NCI-H1105 treated with DMSO at 0.1 percent for 48 hours (cell line): ENCODE measurements at places on chromosomes 11 and 22.

- no peak for DNase-seq
Measured at GRCh38 chr11:133011604-133012003, 520.7 kb downstream of the OPCML start.

DNA sequence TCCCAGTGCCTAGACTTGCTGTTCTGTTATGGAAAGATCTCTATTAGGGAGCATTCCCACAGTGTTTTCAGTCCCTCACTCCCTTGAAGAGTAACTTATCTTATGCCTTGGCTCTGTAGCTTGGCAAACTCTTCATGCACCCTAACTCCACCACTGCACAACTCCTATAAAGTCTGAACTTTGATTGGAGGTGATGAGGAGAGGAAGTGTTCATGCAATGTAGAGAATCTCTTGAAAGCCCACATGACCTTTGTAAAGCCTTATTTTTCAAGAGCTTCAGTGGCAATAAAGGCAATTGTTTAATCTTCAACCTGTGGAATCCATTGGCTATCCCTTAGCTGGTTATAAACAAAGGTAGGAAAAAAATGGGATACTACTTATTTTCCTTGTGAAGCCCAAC, 176.2 kb downstream of the ETS1 start:
- no peak for DNase-seq

- no peak for DNase-seq
Measured at GRCh38 chr11:133337193-133337592, 195.1 kb downstream of the OPCML start.

DNA sequence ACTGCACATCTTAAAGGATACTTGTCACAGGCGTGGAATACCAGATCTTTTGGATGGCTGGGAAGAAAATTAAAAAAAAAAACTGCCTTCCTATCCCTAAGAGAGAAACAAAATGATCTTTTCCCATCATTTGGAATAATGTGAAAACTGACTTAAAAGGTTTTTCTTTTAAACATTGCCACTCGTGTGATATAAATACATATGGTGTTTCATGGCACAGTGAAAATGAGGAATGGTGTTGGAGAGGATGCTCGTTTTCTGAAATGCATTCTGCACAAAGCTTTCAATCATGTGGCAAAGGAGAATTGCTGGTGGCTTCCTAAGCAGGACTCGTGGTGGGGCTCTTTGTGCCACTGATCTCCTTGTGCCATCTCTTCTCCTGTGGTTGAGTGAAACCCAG, 74.9 kb upstream of the LRRC4C start:
- no peak for DNase-seq

DNA sequence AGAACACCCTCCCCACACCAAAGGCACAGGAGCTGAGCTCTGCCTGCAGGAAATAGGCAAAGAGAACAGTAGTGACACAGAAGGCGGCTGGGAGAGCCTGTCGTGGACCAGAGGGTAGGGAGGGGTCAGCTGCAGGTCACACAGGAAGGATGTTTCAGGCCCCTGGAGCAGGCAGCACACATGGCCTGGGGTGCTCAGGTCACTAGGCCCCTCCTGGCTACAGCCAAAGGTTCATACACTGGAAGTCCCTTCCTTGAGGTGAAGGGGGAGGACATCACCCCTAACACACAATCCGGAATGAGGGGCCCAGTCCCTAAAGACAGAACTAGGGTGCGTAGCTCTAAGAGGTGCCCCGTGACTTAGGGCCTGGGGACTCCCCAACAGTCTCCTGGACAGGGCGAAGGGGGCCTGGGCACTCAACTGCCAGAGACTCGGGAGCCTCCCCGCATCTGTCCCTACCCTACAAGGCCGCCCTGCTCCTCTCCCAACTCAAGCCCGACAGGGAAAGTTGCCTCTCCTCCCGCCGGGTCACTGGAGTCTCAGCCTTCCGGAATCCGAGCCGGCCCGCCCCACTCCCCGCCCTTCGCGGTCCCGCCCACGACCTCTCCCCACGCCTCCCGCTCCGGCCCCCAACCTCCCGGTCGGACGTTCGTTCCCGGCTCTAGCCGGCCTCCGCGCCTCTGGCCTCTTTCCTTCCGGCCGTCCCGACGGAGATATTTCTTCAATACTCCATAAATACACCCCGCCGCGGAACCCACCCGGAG, at the start of gene CYB5R2:
Gene CYB5R2, minus strand, starts transcription at position 541 of the 764 bp plus-strand sequence. CDS start 675 bp downstream, outside the sequence.
- DNase-seq: no peak

GRCh38 chr11:94845622-94846021, 77.5 kb downstream of the AMOTL1 start:
- peak; percentile 32 for DNase-seq

- DNase-seq: no peak
Measured at GRCh38 chr11:103959279-103959942, 77.0 kb upstream of the DDI1 start.

DNA sequence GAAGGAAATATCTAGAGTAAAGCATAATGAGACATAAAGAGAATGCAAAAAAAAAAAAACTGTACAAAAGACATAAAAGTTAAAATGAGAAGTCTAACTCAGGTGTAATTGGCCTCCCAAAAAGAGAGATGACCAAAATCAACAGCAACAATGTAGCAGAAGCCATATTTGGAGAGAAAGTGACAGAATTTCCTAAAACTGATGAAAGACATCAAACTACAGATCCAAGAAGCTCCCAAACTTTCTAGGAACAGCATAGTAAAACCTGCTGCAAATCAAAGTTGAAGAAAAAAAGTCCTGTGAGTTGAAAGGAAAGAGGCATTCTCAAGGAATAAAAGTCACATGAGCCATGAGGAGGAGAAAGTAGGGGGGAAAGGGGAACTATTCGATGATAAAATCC, 231.3 kb downstream of the METTL15 start:
- DNase-seq: no peak

GRCh38 chr11:7936615-7937014, 4.9 kb downstream of the OR10A3 start:
- DNase-seq: no peak

DNA sequence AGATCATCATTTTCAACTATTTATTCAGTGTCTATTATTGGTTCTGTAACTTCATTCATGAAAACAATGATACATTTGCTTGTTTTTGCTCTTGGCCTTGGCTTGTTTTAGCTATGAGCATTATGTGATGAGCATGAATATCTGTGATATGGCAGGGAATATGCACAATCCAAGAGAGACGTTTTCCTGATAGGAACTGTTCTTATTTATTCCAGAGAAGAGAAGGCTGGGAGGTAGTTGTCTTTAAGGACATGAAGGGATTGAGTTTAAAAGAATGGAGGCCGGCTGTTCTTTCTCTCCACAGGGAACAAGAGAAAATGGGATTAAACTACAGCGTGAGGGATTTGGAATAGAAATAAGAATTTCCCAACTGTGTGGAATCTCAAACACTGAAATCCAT, 30.3 kb downstream of the BLID start:
- DNase-seq: no peak

DNA sequence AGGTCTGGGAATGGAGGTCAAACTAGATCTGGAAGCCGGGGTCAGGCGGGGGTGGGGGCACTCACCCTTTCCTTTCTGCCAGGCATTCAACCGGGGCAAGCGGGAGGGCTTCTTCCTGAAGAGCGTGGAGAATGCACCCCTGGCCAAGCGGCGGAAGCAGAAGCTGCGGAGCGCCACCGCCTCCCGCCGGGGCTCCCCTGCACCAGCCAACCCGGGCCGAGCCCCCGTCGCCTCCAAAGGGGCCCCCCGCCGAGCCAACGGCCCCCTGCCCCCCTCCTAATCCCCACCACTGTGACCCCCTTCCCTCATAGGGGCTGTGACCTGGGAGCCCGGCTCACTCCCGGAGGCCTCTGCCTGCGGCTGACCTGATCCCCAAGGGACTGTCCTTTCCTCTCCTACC, 12.2 kb downstream of the RPS6KA4 start:
- no peak for DNase-seq

DNA sequence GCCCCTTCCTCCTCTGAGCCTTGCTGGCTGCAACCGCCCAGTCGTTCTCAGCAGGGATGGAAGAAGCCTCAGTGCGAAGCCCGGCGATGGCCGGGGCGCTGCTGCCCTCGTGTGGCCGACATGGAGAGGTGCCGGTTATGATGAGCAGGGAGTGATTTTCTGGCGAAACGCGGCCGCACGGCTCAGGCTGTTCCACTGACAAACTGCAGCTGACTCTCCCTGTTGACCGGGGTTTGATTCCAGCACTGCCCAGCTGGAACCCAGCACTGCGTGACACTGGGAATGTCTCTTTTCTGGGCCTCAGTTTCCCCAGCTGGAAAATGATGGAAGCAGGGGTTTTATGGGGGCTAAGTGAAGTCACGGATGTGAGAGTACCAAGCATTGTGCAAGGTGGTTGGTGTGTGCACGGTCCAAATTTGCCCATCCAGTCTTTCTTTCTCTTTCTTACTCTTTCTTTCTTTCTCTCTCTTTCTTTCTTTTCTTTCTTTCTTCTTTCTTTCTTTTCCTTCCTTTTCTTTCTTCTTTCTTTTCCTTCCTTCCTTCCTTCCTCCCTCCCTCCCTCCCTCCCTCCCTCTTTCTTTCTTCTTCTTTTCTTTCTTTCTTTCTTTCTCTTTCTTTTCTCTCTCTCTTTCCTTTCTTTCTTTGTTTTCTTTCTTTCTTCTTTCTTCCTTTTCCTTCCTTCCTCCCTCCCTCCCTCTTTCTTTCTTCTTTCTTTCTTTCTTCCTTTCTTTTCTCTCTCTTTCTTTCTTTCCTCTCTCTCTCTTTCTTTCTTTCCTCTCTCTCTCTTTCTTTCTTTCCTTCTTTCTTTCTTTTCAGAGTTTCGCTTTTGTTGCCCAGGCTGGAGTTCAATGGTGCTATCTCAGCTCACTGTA, 25.8 kb upstream of the MPPED1 start:
- DNase-seq: peak; percentile 64

- peak; percentile 18 for DNase-seq
Measured at GRCh38 chr11:118152020-118152551, 537 bp downstream of the SCN4B start.

DNA sequence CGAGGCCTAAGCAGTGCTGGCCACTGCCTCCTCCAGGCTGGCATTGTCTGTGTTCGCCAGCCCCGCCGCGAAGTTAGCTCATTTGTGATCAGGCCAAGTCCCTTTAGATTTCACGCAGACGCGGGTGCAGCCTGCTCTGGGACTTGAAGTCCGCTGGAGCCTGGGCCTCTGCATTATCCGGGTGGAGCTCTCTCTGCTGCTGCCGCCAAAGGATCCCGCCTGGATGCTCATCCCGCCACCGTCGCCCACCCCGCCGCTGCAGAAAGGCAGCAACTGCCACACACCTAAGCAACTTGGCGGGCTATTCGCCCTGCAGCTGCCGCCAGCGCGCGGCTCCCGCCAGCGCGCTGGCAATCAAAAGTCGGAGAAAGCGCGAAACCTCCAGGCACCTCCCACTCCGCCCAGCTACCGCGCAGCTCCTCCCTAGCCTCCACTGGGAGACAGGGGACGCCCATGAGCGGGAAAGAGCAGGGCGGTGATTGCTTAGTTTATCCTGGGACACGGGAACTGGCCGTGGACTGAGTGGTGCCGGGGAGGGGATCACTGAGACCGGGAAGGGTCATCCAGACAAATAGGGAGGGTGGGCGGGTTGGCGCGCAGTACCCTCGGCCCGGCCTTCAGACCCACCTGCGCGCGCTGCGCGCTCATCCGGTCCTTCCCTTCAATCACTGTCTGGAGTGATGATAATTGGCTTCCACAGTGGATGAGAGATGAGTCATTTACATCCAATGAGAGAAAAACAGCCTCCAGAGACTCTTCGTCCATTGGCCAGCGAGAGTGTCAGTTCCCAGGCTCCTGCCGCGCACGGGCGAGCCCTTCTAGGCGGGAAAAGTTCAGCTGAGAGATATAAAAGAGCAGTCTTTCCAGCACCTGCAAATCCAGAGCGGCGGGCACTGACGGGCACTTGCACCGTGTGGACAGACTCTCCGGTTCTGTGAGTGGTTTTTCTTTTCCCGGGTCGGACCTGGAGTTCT, at the start of gene FAM111B:
Gene FAM111B, plus strand, starts transcription at position 875 of the 974 bp plus-strand sequence. CDS start 2,389 bp downstream, outside the sequence.
- DNase-seq: peak; percentile 94

DNA sequence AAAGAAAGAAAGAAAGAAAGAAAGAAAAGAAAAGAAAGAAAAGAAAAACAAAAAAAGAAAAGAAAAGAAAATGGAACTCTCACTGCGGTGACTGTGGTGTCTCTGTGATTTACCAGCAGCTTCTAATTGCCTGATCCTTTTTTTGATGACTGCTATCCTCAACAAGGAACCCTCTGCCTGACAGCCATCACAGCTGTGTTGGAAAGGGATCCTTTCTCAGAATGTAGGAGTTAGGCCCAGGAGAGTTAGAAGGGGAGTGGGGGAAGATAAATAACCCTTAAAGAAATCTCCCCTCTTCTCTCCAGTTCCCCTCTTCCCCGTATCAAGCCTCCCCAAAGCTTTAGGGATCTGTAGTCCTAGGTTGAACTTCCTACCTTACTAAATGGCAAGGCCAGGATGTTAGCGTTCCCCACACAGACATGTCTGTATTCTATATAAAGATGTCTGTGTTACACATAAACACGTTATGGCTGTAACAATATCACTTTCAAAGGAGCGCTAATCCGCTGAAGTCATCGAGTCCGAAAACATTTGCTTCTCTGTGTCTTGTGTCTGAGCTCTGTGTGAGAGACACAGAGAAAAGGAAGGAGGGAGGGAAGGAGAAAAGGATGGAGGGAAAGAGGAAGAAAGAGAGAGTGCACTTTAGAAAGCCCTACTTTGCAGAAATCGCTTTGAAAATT, 26.8 kb upstream of the WT1 start:
- DNase-seq: no peak

- no peak for DNase-seq
Measured at GRCh38 chr11:116541460-116541859, 231.3 kb downstream of the BUD13 start.

GRCh38 chr11:75916882-75917281, 101.9 kb downstream of the UVRAG start:
- DNase-seq: no peak

DNA sequence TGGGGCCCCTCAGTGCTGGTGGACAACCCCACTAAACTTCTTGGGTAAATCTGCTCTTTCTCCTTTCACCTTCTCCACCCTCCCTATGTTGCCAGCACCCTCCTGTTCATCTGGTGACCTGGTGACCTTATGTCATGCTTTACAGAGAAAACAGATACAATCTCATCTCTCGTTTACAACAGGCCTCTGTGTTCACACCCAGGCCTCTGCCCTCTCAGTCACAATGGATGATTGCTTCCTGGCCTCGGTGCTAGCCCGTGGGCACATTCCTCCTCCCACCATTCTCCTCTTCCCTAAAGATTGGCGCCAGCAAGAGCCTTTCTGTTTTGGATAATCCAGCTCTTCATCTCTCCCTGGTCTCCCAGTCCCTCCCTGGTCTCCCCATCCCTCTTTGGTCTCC, 12.3 kb upstream of the PNPLA3 start:
- no peak for DNase-seq

- no peak for DNase-seq
Measured at GRCh38 chr11:41578421-41579051, 119.1 kb upstream of the LRRC4C start.

- DNase-seq: no peak
Measured at GRCh38 chr11:129423426-129423825, 47.8 kb downstream of the BARX2 start.

DNA sequence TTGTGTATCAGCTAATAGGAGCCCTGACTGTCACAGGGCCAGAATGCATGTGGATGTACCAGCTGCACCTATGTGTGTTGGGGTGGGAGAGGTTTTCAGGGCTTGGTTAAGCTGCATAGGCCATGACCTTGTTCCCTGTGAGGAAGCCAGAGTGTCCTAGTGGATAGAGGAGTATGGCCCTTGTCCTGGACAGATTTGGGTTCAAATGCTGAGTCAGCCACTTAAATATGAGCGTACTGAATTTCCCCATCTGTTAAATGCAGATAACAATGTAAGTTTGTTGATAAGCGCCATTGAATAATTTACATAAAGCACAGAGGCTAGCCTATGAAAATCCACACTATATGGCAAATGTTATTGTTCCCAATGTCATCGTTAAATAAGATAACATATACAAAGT, 74.4 kb downstream of the PANX1 start:
- no peak for DNase-seq
